ENCODE measurements at places on chromosomes 3 and 15.
A peak's percentile ranks its signal among the peaks of the same experiment; 100 is the strongest.

DNA sequence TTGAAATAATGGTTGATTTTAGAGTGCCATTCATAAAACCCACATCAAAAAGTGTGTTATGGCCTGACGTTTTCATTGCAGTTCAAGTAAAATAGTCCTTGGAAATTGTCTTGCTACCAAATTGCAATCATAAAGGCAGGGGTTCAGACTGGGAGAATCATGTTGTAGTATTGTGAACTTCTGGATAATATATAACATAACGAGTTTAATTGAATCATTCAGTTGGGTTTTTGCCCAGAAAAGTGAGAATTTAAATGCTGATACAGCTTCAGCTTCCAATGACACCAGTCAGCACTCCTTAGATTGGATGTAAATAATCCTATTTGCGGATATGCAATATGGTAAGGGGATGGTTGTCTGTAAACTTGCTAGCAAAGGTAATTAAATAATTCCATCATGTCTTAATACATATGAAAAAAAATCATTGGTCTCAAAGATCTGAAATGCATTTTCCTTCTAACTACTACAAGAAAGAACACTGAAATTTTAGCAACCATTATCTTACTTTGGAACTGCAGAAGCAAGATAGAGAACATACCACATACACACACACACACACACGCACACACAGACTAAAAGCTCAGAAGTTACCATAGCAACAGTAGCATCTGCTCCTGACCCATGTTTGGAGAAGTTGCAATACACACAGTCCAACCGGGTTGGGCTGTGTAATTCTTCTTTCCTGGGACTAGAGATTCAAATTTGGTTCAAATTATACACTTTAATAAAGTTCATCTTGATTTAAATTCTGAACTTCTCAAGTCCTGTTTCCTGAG, 686.2 kb upstream of the NR2F2 start:
- DNase-seq = no peak

DNA sequence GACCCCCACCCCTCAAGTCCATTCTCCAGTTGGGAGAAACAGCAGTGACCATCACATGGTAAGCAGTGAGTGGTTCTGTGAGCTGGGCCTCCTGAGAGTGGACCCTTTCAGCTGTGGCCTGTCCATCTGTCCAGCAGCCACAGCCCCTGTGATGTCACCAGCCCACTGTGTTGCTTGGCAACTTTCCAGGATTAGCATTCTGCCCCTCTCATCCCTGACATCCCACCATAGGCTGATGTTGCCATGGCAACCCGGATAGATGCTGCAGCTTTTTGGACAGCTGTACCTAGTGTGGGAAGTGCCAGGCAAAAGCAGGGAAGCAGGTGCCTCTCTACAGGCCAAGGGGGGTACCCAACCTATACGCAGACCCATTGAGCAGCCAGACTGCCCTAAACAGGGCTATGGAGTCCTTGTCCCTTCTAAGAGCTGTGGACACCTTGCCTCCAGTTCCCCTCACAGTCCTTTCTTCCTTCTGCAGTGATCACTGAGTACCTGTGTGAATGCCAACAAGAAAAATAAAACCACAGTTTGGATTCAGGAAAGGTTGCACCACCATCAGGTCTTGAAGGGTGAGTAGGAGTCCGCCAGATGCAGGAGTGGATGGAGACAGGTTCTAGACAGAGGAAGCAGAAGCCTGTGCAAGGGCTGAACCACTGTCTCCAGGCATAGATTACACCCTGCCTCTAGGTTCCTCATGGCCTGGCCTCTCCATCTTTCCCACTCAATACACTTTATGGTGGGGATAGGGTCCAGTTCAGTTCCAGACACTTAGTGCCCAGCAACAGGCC, at the start of gene DNAH1:
DNAH1 (plus strand) TSS at position 343 of the 788 bp plus-strand sequence. CDS start 6,124 bp downstream, outside the sequence.
- DNase-seq = no peak

DNA sequence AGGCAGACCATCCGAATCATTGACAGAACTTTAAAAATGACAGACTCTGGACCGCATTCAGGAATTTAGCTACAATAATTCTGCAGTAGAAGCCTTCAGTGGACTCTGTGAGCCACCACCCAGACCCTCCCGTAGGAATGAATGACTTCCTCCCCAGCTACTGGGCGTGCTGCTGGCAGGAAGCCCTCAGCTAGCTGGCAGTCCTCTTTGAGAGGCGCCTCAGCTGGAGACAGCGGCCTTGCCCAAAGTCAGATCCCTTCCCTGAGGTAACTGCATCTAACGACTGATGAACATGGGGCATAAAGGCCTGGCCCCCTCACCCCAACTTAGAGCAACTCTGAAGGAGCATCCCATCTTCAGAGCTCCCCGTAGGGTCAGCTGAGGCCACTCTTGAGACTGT, 25.8 kb downstream of the CRABP1 start:
- DNase-seq = no peak

GRCh38 chr15:69000091-69000490, 14.4 kb upstream of the NOX5 start:
- no peak for DNase-seq

DNA sequence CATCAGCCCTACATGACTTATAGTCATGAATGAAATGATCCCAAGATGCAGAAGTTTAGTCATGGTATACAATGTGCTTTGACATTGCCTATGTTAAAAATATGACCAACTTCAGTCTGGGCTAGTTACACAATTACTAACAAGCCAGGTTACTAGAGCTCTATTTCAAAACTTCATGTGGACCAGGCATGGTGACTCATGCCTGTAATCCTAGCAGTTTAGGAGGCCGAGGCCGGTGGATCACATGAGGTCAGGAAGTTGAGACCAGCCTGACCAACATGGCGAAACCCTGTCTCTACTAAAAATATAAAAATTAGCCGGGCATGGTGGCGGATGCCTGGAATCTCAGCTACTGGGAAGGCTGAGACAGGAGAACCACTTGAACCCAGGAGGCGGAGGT, 613.0 kb downstream of the CADM2 start:
- DNase-seq = no peak

GRCh38 chr3:146195030-146195429, 34.0 kb upstream of the PLOD2 start:
- DNase-seq = no peak

- DNase-seq = no peak
These were observed 396.4 kb downstream of the SHQ1 start for GRCh38 chr3:72451841-72452240.

GRCh38 chr15:66679657-66680108, 22.4 kb upstream of the SMAD6 start:
- DNase-seq = no peak

DNA sequence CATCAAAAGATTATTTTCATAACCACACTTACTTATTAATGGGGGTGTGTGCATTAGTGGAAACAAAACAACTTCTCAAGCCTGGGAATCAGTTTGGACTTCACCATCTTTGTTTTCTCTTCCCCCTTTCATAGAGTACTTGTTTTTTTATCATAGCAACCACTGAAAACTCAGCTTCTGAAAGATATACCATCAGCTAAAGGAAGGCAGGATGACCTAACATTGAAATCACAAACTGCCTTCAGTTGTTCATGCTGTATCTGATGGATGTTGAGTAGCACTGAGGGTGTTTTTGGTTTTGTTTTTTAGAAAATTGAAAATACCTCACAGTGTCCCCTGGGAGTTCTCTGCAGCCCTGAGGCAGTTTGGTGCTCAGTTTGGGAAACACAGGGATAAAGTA, 46.5 kb downstream of the NEK10 start:
- DNase-seq = no peak

DNA sequence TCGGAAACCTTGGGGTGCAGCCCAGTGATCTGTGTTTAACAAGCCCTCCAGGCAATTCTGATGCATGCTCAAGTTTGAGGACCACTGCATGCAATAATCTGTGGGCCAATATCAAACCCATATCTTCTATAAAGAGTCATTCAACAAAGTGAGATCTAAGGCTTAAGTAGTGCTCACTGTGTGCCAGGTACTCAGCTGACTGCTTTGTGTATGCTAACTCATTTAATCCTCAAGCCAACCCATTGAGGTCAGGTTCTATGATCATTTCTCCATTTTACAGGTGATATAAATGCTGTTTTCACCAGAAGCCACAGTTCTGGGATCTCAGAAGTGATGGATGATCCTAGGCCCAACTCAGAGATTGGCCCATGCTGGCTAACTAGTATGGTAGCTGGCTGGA, 101.7 kb downstream of the SMAD6 start:
- DNase-seq = no peak

- peak; percentile 55 for DNase-seq
These were observed 564.0 kb upstream of the TGFBR2 start for GRCh38 chr3:30042274-30042859.

DNA sequence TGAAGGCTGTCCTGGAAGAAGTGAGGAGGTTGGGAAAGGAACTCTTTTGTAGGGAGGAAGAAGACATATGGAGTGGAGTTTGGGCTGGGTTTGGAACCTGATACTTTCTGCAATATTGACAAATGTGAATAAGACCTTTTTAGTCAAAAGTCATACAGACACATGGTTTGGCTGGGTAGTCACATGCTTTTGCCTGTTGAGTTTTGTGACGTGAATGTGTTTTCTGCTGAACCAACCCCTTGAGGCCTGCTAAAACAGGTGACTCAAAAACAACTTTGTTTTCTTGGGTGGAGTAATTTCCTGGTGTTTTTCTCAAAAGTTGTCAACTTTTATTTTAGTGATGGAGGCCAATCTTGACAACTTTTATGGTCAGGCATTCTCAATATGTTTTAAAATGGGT, 39.4 kb upstream of the CCR4 start:
- DNase-seq = no peak

DNA sequence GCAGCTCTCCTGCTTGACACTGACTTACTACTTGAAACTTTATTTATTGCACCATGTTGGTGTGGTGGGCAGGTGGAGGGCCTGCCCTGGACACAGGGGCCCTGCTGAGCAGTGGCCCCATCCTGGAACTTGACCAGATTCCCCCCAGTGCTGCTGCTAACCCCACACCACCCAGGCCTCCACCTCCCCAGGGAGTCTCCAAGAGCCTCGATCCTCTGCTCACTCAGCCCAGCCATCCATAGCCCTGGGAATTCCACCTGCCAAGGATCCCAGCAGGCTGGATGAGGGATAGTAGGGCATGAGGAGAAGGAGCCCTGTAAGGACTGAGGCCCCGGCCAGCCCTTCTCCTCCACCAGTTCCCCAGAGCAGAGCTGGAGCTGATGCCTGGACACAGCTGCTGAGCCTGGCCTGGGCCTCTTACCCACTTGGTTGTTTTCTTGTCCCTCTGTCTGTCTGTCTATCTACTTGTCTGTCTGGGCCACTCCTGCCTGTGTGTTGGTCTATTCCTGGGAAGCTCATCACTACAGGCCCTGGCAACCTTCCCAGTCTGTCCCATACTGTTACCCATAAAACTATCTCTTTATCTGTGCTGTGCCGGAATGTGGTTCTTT, 2.8 kb downstream of the CHAC1 start:
- no peak for DNase-seq

DNA sequence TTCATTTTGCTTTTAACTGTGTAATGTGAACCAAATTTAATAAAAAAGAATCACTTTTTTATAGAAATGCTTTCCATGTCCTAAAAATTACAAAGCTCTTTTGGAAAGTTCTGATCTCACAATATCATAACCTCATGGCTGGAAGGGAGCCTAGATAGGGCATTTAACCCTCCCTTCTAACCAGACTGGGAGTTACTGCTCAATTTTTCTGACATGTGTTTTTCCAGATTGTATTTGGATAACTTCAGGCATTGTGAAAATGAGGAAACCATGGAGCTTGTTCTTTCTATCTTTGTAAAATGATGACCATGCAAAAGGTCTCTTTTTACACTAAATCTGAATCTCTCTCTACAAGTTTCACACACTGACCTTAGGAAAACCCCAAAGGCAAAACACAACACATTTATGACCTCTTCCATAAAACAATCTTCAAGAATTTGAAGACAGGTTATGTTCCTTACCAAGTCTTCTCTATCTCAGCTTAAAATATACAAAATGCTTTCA, 508.8 kb downstream of the DIPK2A start:
- no peak for DNase-seq

GRCh38 chr3:103047640-103048039, 612.8 kb downstream of the ZPLD1 start:
- no peak for DNase-seq

GRCh38 chr3:73415118-73415517, 209.6 kb downstream of the PDZRN3 start:
- DNase-seq = no peak

DNA sequence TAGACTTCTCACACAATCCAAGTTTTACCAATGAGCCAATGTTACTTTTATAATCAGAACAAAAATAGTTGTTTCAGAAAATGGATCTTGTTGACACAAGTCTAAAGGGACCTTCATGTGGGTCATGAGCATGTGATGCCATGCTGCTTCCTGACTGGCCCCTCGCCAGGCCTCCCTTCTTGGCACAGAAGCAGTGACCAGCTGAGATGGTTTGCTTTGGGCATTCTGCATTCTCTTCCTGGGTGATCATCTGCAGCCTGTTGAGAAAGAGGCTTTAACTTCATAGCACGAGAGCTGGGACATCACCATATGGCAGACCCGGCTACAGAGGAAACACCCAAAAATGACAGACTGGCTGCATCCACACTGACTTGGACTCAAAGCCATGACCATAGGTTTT, 45.7 kb downstream of the TGM4 start:
- no peak for DNase-seq

- no peak for DNase-seq
These were observed 25.2 kb downstream of the ARPP21 start for GRCh38 chr3:35664460-35664919.

DNA sequence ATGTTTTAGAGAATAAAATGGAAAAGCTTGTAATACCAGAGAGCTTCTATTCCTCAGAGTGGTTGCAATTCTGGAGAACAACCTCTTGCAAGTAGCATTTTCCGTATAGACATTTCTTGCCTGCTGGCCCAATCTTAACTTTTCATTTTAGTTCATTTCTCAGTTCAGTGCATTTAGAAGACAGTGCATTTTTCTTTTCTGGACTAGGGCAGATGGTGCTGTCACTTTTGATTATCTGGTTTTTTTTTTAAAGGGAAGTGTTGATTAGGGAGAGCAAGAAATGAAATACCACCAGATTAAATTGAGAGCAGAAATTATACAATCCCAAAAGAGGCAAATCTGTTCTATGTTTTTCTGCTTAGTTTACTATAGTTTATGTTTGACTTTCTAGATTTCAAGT, 172.7 kb downstream of the GHSR start:
- no peak for DNase-seq

- DNase-seq = no peak
These were observed 169.3 kb downstream of the GREM1 start for GRCh38 chr15:32887090-32887489.

All from SJSA1 (cell line).